Activated CD8-positive, alpha-beta memory T cell treated with anti-CD3 and anti-CD28 coated beads for 4 hours (primary cell): ENCODE measurements at places on chromosomes 4 and X.
A peak's percentile ranks its signal among the peaks of the same experiment; 100 is the strongest.

- DNase-seq, result no peak
Measured at GRCh38 chr4:87025614-87026041, 90.8 kb downstream of the AFF1 start.

GRCh38 chr4:85681221-85681657, 206.3 kb downstream of the ARHGAP24 start:
- no peak for DNase-seq

DNA sequence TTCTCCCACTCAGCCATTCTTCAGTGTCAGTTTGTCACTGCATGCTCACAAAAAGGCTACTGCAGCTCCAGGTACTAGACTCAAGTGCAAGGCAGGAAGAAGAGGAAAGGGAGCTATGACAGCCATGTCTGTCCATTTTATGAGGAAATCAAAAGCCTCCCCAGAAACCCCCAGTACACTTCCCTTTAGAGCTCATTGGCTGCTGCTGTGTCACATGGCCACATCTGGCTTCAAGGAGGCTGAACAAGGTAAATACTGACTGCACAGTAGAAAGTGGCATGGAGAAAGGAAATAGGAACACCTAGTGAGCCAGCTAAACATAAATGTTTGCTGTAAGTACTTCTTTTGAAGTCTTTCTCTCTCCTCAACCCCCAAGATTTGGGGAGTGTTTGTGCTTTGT, 67.2 kb upstream of the FRAS1 start:
- no peak for DNase-seq

GRCh38 chr4:88613417-88613875, 21.2 kb downstream of the HERC3 start:
- no peak for DNase-seq

- no peak for DNase-seq
Measured at GRCh38 chrX:137195991-137196390, 162.2 kb upstream of the GPR101 start.

DNA sequence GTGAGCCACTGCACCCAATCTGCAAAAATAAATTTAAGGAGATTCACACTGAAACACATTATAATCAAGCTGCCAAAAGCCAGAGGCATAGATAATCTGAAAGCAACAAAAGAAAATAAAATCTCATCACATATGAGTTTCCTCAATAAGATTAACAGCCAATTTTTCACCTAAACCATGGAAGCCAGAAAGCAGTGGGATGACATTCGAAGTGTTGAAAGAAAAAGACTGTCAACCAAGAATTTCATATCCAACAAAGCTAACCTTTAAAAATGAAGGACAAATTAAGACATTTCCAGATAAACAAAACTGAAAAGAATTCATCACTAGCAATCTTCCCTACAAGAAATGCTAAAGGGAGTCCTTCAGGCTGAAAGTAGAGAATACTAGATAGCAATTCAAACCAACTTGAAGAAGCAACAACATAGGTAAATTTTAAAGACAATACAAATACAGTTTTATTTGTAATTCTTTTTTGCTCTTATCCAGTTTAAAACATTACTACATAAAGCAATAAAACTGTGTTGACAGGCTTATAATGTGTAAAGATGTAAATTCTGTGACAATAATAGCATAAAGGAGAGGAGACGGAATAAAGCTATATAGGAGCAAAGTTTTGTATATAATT, 23.1 kb upstream of the KLHL8 start:
- no peak for DNase-seq

DNA sequence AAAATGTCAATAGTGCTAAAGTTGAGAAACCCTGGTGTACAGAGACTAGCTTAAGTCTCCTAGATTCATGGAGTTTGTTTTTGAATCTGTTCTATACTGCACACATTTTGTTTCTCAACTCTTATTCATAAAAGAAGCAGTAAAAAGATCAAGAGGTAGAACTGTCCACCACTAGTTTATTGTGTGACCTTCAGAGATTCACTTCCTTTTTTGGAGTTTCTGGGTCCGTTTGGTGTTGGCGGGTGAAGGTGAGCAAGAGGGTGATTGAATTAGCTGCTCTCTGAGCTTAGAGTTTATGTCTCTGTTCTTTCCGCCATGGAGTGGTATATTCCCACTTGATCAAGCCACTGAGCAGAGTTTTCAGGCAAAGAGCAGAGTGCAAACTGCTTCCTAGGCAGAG, 21.4 kb upstream of the PLAC1 start:
- no peak for DNase-seq

- DNase-seq, result no peak
Measured at GRCh38 chrX:151239751-151240150, 63.4 kb downstream of the GPR50 start.

DNA sequence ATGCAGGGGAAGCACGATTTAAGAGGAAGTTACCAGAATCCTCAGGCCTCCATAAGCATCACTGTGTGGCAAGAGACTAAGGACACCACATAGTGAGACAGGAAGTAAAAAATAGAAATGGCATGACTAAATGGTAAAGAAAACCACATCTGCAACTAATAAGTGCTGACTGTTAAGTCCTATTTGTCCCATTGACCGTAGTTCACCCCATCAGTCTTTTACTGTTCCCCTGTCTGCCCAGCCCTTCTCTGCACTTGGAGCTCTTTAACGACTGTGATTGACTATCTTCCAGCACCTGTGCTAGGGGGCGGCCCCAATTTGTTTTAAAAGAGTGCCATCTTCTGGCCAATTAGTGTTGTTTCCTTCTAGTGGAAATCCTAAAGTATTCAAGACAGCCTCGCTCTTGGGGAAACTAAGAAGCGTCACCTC, 94.2 kb downstream of the MAOA start:
- peak; percentile 4 for DNase-seq

- no peak for DNase-seq
Measured at GRCh38 chr4:60857130-60857753, 342.9 kb upstream of the ADGRL3 start.

DNA sequence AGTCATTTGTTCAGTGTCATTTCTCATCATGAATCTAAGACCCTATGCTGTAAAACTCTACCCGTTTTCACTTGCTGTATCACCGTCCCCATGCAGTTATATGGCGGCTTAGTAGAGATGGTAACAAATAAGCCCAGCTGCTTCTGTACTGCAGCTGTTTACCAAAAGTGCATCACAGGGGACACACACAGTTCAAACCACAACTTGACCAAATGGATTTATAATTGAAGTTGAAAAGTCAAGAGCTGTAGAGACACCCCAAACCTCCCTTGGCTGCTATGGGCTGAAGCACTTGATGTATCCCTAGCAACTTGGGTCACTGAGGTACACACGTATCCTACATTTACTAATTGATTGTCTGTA, 219.0 kb upstream of the FGF13 start:
- no peak for DNase-seq

GRCh38 chr4:6586715-6587325, 11.8 kb downstream of the MAN2B2 start:
- no peak for DNase-seq

GRCh38 chr4:112099701-112100297, 45.5 kb upstream of the FAM241A start:
- DNase-seq, result no peak

DNA sequence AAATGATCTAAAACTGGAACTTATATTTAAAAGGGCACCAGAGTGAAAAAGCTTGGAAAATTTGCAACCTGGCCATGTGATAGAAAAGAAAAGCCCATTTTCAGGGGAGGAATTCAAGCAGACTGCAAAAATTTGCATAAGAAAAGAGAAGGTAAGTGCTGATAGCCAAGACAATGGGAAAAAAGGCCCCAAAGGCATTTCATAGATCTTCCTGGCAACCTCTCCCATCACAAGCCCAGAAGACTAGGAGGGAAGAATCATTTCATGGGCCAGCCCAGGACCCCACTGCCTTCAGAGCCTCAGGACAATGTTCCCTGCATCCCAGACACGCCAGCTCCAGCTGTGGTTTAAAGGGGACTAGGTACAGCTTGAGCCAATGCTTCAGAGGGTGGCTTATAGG, 887.3 kb upstream of the DIAPH2 start:
- no peak for DNase-seq

GRCh38 chrX:51867626-51868025, 25.8 kb upstream of the MAGED1 start:
- DNase-seq, result no peak

GRCh38 chr4:176611381-176611780, 181.3 kb downstream of the VEGFC start:
- no peak for DNase-seq

- no peak for DNase-seq
Measured at GRCh38 chrX:38327775-38328081, 419 bp upstream of the RPGR start.

GRCh38 chr4:83272900-83273299, 11.7 kb downstream of the COQ2 start:
- no peak for DNase-seq

DNA sequence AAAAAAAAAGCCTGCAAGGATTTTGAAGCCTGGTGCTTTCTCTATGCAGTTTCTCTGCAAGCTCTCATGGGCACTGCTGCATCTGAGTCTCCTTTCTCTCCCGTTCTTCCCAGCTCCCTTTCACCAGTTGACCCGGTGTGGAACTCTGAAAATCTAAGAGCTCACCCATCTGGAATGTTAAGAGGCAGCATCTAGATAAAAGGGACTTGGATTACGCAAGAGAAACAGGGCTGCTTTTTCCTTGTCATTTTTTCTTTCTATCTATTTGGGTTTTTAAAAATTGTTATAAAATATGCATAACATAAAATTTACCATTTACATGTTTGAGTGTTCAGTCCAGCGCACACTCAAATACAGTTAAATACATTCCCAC, 95.2 kb upstream of the RPS6KA3 start:
- DNase-seq, result no peak

DNA sequence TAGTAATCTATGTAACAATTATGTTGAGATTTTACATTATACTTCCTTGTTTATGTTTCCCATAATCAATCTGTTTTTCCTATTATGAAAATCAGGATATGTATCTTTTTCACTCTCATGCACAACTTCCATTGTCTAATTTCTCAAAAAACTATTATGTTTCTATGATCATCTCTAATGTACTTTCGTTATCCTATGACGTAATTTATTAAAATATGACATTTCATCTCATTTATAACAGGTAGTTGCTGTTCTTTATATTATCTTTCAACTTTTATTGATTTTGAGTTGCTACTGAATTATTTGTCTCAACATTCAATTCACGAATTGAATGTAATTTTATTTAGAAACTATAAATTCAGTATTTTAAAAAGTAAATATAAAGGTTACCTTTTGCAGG, 100.8 kb upstream of the MAGEB18 start:
- no peak for DNase-seq

- no peak for DNase-seq
Measured at GRCh38 chrX:46634577-46634976, 61.0 kb downstream of the CHST7 start.

- DNase-seq, result no peak
Measured at GRCh38 chr4:169650227-169650936, 30.0 kb downstream of the CLCN3 start.

GRCh38 chrX:63361494-63361893, 10.4 kb upstream of the SPIN4 start:
- DNase-seq, result no peak

DNA sequence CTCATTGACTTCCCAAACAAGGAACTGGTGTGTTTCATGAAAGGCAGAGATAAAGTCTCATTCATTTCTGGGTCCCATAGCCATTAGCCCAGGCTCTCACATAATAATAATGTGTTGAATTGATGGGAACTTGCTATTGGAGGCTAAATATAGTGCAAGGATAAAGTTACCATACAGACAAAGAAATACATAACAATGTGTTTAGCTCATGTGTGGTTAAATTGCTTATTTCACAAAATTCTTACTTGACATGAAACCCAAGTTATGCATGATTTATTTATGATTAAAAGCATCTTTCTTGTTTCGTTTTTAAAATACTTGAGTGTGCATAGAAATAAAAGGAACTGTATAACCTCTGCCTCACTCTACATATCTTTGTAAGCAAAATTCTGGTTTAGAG, 37.3 kb upstream of the LPAR4 start:
- no peak for DNase-seq

- DNase-seq, result no peak
Measured at GRCh38 chrX:46884799-46885198, 27.4 kb upstream of the JADE3 start.

- DNase-seq, result no peak
Measured at GRCh38 chr4:9804918-9805317, 23.5 kb downstream of the DRD5 start.

- DNase-seq, result no peak
Measured at GRCh38 chr4:146098978-146099377, 76.5 kb upstream of the LSM6 start.

DNA sequence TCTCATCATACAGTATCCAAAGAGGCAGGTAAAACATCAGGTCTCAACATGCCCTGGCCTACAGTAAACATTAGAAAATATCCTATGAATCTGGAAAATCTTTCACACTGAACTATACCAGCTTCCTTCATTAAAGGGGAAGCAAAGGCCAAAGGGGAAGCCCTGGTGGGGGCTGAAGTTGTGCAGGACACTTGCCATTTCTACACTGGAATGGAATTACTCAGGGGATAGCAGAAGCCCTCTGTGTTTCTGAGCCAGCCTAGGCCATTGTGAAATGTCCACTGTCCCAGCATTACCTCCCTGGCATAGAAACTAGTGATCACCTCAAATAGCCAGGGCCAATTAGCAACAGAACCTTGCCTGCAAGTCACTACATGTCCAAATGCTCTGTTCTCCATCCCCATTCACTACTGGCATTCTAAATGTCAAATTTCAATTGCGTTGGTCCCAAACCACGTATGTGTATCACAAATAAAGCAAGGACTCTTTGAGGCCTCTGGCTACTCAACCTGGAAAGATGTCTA, 429.9 kb downstream of the AFF2 start:
- no peak for DNase-seq

- no peak for DNase-seq
Measured at GRCh38 chrX:133402042-133402453, 13.2 kb downstream of the GPC4 start.

- no peak for DNase-seq
Measured at GRCh38 chr4:95472534-95472933, 76.2 kb downstream of the UNC5C start.

DNA sequence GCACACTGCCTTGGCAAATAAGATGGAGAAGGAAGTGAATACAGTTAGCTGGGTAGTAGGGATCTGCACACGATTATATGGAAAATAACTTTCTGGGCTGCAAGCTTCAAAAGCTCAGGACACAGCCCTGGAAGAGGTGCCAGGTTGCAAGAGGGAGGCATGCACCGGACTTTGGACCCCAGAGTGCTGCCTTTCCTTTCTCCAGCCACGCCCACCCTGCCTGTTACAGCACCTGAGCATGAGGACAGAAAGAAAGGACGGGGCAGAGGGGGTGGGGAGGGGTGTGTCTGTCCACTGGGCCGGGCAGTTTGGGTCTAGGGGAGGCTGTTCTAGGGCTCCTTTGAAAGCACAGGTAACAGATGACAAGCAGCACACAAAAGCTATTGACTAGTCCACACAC, 152.8 kb downstream of the ENPP6 start:
- no peak for DNase-seq

DNA sequence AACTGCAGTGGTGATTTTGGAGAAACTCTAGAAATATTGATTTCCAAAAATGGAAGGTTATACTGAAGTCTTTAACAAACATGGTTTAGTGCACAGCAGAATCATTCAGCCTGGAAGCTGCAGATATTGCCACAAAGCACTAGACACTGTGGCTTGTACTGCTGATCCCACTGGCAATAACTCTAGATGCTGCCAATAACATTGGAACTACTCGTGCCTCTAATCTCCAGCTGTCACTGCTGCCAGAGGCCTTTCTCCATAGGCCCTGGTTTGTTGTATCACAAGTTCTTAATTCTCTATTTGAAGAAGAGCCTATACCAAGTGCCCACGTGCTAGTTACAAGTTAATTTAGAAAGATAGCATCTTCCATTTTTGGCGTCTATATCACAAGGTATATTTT, 19.3 kb downstream of the DMP1 start:
- DNase-seq, result no peak

- no peak for DNase-seq
Measured at GRCh38 chr4:94544811-94545210, 93.1 kb downstream of the PDLIM5 start.
